ENCODE measurements at places on chromosomes 4 and X. TPM values are rescaled to one million over a fixed set of nuclear protein-coding genes. Genes with fewer than 3 reads are reported as not detected.

- H3K4me3 ChIP-seq, result no peak overlapping the region
- H3K27me3 ChIP-seq, result no peaks in the 10 kb centered on the region
- DNase-seq, result peak; percentile 26
- no peaks in the 10 kb centered on the region for H3K36me3 ChIP-seq
- no peak overlapping the region for H3K27ac ChIP-seq
- no peaks in the 10 kb centered on the region for H3K4me1 ChIP-seq
These were observed 21.4 kb upstream of the NOX1 start for GRCh38 chrX:100895365-100896075.

GRCh38 chrX:7950865-7951264, 23.7 kb upstream of the PNPLA4 start:
- DNase-seq, result no peak
- H3K4me3 ChIP-seq, result no peak overlapping the region
- H3K27me3 ChIP-seq, result no peaks in the 10 kb centered on the region
- H3K36me3 ChIP-seq, result no peaks in the 10 kb centered on the region
- no peaks in the 10 kb centered on the region for H3K4me1 ChIP-seq

DNA sequence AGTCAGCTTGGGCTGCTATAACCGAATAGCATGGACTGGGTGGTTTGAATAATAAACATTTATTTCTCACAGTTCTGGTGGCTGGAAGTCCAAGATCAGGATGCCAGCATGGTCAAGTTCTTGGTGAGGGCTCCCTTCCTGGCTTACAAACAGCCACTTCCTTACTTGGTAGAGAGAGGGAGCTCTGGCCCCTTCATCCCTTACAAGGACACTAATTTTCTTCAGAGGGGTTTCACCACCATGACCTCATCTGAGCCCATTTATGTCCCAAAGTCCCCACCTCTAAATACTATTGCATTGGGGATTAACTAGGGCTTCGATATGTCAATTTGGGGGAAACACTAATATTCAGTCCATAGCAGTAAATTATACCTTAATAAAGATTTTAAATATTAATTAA, 61.8 kb downstream of the CLNK start:
- peaks cover 8% of the 10 kb centered on the region for H3K4me1 ChIP-seq
- DNase-seq, result peak; percentile 7
- no peak overlapping the region for H3K4me3 ChIP-seq
- peaks cover 5% of the 10 kb centered on the region for H3K27me3 ChIP-seq

FRAS1 gene
- 33.5 TPM for total RNA-seq

GRCh38 chr4:151324752-151325110, 674 bp downstream of the SH3D19 start:
- peak; percentile 90 for DNase-seq
- H3K27me3 ChIP-seq, result no peaks in the 10 kb centered on the region
- H3K27ac ChIP-seq, result peak overlapping the region; percentile 96
- peak overlapping the region; percentile 69 for H3K4me3 ChIP-seq

PRSS12 gene
- 13.8 TPM for total RNA-seq

DNA sequence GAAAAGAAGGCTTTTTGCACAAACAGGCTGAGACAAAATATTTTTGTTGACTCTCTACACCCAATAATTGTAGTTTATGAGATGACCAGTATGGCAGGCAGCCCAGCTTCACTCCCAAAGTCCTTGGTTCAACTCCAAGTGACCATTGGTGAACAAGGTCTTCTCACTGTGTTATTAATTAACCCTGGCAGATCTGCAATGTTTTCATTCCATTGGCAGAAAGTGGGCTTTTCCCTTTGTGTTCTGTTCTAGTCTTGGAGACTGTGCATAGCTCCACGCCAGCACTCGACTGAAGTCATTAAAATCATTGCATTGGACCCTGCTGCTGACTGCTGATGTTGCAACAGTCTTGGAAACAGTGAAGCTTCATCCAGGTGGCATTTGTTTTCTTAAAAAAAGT, 277.3 kb upstream of the HAND2 start:
- no peak overlapping the region for H3K4me3 ChIP-seq
- no peak overlapping the region for H3K27ac ChIP-seq
- H3K4me1 ChIP-seq, result no peaks in the 10 kb centered on the region
- H3K27me3 ChIP-seq, result no peaks in the 10 kb centered on the region
- no peaks in the 10 kb centered on the region for H3K36me3 ChIP-seq
- DNase-seq, result no peak

GRCh38 chr4:153465615-153466080, 512 bp upstream of the TMEM131L start:
- peak overlapping the region; percentile 56 for H3K27ac ChIP-seq
- peak overlapping the region; percentile 76 for H3K4me3 ChIP-seq
- peak; percentile 16 for DNase-seq
- peaks cover 37% of the 10 kb centered on the region for H3K4me1 ChIP-seq
- no peaks in the 10 kb centered on the region for H3K36me3 ChIP-seq
